Activated naive CD4-positive, alpha-beta T cell treated with Interleukin-2 at 50 U/mL for 16 hours (primary cell): ENCODE measurements at places on chromosomes 3 and 15.

GRCh38 chr3:134552784-134553183 is 66.9 kb downstream of the CEP63 start:
- no peak for DNase-seq

DNA sequence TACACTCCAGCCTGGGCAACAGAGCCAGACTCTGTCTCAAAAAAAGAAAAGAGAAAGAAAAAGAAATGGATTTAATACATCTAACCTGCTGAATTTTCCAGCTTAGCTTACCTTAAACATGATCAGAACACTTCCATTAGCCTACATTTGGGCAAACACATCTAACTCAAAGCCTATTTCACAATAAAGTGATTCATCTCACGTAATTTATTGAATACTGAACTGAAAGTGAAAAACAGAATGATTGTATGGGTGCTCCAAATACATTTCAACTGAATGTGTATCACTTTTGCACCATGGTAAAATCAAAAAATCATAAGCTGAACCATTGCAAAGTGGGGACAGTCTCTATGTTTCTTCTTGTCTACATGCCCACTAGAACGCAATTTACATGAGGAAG is 9.0 kb downstream of the PIK3R4 start:
- DNase-seq, result no peak

DNA sequence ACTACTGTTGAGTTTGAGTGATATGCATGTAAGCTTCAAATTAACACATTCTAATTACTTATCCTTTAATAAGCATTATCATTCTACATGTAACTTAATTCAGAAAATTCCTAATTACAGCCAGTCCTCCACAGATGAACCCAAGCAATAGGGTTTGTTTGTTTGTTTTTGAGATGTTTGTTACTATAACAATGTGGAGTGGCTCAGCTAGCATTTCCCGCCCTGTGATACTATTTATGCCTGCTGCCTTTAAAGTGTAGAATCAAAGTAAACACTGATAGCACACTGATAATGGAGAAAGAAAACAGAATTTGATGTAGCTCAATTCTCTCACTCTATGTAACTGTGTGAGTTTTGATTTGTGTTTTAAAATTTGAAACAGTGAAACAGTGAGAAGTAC is 105.1 kb upstream of the IGF1R start:
- DNase-seq, result no peak

DNA sequence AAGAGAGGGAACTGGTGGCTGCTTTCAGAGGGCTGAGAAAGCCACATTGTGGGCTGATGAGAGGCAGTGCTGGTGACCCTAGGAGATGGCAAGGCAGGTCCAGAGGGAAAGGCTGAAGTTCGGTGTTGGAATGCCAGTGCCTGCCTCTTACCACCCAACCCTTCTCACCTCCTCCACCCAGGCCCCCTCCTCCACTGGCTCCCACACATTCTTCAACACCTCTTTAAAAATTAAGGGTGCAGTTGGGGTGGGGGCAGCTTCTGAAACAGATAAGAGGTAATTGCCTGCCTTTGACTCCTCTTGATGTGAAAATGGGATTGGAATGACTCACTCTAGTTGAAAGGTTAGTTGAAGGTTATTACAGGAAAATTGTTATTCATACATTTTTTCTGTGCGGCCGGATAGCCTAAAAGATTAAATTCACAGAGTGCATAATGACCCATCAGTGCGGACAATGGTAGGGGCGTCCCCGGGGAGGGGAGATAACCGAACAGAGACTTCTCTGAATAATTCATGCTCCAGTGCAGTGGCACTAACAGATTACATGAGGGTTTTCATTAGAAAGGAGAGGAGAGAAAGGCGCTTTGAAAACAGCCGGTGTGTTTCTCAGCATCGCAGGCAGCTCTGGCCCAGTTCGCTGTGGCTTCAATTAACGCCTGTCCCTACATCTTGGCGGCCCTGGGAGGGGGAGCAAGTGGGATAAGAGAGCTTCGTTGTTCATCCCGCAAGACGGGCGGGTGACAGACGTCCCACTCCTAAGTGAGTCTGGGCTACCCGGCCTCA is 212.4 kb downstream of the TLE3 start:
- no peak for DNase-seq

GRCh38 chr3:144815655-144816054 is 844.0 kb downstream of the DIPK2A start:
- no peak for DNase-seq

- no peak for DNase-seq
Measured at GRCh38 chr3:69370156-69370883, 15.6 kb downstream of the FRMD4B start.

GRCh38 chr3:162437480-162437879 is 940.9 kb downstream of the OTOL1 start:
- DNase-seq, result no peak

- DNase-seq, result no peak
Measured at GRCh38 chr3:105744202-105744601, 124.6 kb downstream of the CBLB start.

DNA sequence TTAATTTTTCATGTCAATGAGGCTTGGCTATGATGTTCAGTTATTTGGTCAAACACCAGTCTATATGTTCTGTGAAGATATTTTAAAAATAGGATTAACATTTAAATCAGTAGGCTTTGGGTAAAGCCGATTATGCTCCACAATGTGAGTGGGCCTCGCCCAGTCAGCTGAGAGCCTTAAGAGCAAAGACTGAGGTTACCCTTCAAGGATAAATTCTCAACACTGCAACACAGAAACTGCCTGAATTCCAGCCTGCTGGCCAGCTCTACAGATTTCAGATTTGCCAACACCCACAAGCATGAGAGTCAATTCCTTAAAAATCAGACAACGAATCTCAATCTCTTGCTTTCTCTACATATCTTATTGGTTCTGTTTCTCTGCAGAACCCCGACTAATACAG is 188.3 kb downstream of the PLCH1 start:
- DNase-seq, result no peak

DNA sequence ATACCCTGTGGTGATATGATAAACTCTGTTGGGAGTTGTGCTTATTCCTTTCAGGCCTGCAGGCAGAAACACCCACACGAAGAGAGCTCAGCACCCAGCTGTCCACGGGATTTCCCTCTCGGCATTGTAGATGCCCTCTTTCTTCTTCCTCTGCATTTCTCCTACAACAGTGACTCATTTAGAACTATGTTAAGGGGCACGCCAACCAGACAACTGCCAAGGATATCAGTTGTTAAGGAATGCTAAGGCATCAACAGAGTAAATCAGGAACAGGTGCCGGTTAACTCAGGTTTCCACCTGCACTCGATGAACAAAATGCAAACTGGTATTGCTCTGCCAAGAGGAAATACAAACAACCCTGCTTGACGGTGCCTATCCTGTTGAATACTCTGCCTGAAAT is 270.0 kb upstream of the PEX5L start:
- no peak for DNase-seq

GRCh38 chr3:46097691-46098241 is 70.5 kb upstream of the XCR1 start:
- peak; percentile 57 for DNase-seq

GRCh38 chr3:162770551-162770950 is 1273.9 kb downstream of the OTOL1 start:
- DNase-seq, result no peak

DNA sequence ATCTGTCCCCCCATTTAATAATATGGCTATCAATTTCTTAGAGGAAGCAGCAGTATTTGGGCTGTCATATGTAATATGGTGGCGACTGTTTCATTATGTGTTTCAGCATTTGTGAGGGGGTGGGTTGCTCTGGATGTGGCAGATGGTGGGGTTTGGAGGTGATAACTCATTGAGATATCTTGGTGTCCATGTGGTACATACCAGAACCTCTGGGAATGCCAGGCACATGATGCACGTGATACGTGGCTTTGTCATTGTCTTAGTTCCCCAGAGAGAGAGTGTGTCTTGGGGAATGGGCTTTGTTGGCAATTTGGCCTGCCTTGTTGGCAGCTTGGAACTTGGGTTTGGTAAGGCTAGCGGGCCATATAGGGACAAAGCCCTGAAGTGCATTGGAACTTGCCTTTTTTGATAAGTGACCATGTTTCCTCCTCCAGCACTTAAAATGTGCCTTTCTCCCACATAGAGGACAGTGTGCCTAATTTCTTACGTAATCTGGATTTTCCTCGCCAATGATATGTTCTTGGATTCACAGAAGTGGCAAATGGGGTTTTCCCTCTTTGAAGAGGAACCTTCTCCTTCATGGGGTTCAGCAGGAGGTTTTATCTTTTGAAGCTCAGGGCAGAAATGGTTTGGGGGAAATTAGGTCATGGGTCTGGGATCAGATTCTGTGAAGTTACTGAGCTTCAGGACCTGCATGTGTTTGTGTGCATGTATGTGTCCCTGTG is 79.5 kb downstream of the DNASE1L3 start:
- DNase-seq, result no peak

DNA sequence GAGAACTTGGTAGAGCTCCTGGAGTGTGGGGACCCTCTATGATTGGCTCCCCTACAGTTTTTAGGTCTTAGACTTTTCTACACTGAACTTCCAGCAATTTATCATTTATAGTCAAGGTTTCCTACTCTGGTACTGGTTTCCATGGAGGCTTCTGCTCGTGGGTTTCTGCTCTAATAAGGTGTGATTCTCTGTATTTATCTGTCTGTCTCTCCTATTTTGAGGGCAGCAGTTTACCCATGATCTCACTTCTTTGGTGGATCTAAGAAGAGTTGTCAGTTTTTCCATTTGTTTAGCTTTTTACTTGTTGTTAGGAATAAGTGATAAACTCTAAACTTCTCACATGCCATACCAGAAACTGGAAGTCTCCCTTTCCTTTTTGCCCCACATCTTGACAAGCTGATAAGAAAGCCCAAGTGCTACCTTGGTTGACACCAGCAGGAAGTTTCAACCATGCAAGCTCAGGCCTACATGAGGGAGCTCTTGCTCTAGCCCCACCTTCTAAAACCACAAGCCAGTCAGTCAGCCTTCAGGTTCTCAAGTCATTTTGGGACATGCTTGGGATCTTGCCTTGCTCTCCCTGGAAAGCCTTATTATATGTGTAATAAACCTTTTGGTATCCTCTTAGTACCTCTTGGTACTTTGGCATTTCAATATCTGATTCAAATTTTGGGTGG is 10.0 kb downstream of the TIMMDC1 start:
- DNase-seq, result peak; percentile 28

DNA sequence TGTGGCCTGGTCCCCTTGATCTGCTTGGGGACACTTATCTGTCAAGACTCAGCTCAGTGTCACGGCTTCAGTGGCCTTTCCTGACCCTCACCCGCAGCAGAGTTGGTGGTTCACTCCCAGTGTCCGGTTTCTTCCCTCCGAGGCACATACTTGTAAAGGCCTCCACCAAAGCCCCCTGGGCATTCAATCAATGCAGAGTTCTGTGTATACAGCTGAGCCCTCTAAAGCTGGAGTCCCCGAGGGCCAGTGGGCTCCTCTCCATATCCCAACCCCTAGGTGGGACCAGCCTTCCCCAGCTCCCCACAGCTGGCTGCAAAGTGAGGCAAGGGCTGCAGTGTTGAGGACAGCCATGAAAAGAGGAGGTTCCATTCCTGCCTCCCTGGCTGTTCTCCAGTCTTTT is 70.9 kb upstream of the RGMA start:
- no peak for DNase-seq

GRCh38 chr3:36876181-36876936 is 68.5 kb downstream of the TRANK1 start:
- no peak for DNase-seq

GRCh38 chr3:149701206-149701976 is 43.6 kb upstream of the WWTR1 start:
- peak; percentile 59 for DNase-seq

DNA sequence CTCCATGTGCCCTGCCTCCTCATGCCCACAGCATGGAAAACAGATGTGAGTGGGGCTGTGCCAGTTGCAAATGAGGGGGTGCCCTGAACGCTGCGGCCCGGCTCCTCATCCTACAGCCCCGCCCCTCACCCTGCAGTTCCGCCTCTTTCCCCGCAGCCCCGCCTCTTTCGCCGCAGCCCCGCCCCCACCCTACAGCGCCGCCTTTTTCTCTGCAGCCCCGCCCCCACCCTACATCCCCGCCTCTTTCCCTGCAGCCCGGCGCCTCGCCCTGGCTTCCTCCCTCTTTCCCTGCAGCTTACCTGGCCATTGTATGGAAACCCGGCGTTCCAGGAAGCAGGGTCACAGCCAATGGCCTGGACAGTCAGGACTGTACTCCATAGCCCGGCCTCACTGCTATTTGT is 284.9 kb downstream of the TLE3 start:
- no peak for DNase-seq

DNA sequence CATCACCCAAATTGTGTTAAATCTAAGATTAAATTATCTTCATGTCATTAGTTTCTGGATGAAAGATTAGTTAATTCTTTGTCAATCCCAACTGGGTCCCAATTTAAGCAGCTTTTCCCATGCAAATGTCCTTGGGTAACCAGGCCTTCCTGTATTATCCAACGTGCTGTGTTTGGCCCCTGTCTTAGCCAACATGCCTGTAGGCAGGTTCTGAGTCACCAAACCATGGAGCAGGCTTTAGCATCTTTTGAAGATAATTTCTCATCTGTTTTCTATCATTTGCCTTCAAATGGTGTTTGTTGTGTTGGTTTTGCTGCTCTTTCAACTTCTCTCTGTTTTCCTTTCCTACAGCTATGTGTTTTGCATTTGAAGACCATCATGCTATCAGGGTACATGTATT is 216.2 kb downstream of the ITPR1 start:
- no peak for DNase-seq

- no peak for DNase-seq
Measured at GRCh38 chr3:128362026-128362965, 104.4 kb downstream of the DNAJB8 start.

GRCh38 chr3:97417-98258 is 98.9 kb upstream of the CHL1 start:
- DNase-seq, result no peak

DNA sequence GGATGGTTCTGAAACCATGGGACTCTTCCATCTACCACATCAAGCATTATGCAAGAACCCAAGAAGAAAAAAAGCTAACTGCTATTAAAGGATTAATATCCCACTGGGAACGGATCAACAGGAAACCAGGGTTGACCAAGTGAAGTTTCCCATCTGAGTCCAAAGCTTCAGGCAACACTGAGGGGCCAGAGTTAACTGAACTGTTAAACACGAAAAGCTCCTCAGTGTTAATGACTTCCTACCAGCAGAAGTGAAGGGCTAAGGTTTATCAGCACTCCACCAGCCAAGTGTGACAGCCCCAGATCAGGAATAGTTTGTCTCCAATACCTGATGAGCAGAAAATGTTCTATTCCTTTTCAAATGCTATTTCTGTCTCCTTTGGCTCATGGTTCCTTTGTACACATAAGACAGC is 36.7 kb downstream of the PTPN9 start:
- no peak for DNase-seq

DNA sequence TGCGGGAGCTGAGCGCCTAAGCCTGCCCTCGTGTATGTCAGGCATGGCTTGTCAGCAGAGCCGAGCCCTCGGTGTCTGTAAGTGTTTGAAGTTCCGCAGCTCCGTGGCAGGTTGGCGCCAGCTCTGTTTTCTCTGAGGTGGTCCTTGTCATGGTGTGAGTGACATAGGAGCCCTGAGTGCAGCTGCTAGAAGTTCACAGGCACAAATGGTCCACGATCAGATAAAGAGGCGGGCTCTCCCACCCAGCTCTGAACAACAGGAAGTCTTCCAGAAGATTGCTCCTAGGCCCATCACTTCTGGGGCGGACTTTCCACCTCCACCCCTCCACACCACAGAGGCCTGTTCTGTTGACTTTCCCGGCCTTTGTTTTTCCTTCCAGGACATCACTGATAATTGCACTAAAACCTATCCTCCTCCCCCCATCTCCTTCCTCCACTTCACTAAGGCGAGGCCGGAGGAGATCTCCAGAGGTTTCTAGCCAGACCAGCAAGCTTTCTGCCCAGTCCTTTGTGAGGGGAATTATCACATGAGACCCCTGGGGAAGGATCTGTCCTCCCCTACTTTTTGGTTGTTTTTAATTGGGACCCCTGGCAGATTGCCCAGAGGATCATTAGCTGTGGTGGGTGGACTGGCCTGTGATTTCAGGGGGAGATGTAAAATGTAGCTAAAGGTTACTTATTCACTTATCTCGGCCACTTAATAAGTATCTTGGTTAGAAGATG is 19.9 kb downstream of the ITPR1 start:
- no peak for DNase-seq
